ENCODE measurements at places on chromosomes 13 and 19.

GRCh38 chr13:61414686-61415057 is 977 bp downstream of the PCDH20 start:
- no peak for DNase-seq

GRCh38 chr13:82323101-82323500 is 1559.2 kb downstream of the SLITRK1 start:
- no peak for DNase-seq

- DNase-seq = no peak
Measured at GRCh38 chr19:35118268-35119020, 2.8 kb downstream of the FXYD3 start.

- peak; percentile 66 for DNase-seq
Measured at GRCh38 chr19:10424011-10424637, 3.8 kb downstream of the PDE4A start.

DNA sequence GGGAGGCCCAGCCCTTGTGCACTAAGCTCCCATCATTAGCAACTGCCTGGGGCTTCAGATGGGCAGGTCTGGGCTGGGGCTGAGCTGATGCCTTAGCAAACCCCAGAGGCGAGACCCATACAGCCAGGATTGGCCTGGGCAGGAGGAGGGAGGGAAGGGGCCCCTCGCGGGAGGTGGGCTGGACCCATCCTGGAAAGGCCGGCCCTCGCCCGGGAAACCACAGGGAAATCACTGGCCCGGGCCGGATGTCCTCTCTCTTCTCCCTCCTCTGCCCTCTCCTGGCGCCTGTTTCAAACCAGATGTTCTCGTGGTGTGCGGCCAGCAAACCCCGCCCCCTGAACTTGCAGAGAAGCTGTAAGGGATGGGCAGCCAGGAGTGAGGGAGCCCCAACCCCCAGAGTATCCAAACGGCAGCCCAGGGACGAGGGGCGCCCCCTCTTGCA is 43.1 kb downstream of the TMEM255B start:
- no peak for DNase-seq

GRCh38 chr19:18526316-18526715 is 4.4 kb upstream of the ELL start:
- no peak for DNase-seq

DNA sequence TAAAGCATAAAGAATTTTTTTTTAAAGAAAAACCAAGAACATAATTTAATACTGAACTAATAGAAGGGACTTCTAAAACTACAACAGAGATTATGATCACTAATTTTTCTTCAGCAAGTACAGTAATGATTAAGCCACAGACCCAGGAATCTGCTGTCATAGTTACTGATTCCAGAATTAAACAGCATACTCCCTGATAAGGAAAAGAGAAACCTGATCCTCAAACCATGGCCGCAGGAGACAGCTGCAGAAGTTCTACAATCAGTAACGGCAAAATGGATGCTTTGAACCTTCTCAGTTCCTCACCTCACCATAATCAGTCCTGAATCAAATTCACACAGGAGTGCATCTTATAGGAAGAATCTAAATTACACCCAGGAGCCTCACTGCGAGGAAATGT is 939.0 kb upstream of the SLITRK1 start:
- no peak for DNase-seq

- DNase-seq = no peak
Measured at GRCh38 chr19:19457671-19458070, 52.2 kb downstream of the GATAD2A start.

- no peak for DNase-seq
Measured at GRCh38 chr13:98180092-98180491, 3.0 kb upstream of the RNF113B start.

DNA sequence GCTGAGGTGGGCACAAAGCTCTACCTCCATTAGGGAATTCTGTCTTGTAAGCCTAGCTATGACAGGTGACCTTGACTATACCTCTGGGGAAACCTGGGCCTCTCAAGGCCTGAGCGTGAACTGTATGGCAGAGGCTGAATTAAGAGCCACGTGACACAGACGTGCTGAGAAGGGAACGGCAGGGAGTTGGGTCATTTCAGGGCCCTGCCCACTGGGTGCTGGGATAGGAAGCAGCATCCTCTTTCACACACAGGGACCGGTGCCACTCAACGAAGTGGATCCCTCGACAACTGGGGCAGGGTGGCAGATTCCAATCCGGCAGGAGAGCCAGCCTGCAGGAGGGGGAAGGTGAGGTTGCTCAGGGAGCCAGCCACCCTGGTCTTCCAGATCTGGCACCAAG is 9.2 kb downstream of the ASF1B start:
- DNase-seq = no peak

Measured in stimulated activated CD8-positive, alpha-beta memory T cell treated with anti-CD3 and anti-CD28 coated beads, Interleukin-2, amount 100 ng/mL, for 48 hours (primary cell).